Right lung (tissue), 10 donors: ENCODE measurements at places on chromosomes 1 and 21.

- DNase-seq = no peak
These were observed 15.6 kb upstream of the NCMAP start for GRCh38 chr1:24540051-24540905.

GRCh38 chr1:41576206-41576605 lies 91.7 kb upstream of the EDN2 start:
- DNase-seq = no peak

DNA sequence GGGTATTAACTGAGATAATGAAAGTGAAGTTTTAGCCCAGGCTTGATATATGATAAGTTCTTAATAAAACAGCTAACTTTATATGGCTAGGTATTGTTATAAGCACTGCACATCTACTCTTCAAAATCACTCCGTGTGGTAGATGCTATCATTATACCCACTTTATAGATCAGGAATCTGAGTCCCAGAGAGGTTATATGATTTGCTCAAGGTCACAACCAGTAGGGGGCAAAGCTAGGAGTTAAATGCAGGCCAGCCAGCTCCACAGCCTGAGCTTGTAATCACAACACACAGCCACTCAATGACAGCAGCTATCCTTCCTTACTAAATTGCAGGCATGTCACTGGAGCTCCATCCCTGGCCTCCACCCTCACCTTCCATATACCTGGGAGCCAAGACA lies 115.8 kb downstream of the CAPN8 start:
- DNase-seq = no peak

- DNase-seq = no peak
These were observed 6.5 kb upstream of the MAST2 start for GRCh38 chr1:45796946-45797345.

DNA sequence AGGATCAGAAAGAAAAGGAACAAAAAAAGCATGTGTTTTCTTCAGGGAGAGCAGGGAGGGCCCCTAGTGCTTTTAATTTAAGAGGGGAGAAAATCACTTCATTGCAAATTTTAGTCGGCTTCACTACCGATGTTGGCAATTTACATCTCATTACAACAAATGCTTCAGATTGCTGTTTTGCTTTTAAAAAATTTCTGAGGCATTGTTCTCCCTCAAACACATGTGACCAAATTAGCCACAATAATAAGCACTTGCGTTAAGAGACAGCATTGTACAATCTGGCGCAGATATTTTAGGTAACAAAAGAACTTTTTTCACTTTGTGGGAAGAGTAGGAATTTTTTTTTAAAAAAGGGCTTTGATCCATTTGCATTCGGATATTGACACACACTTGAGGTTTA lies 29.8 kb downstream of the BEND5 start:
- DNase-seq = no peak

- DNase-seq = no peak
These were observed 45.5 kb downstream of the TGFB2 start for GRCh38 chr1:218390618-218391017.

GRCh38 chr1:218482683-218483082 lies 137.5 kb downstream of the TGFB2 start:
- no peak for DNase-seq

- no peak for DNase-seq
These were observed 19.4 kb downstream of the TMEM81 start for GRCh38 chr1:205064741-205065316.

- DNase-seq = no peak
These were observed 437.2 kb upstream of the DAB1 start for GRCh38 chr1:57860931-57861565.

- no peak for DNase-seq
These were observed 68.4 kb upstream of the TLR5 start for GRCh38 chr1:223211323-223211985.

GRCh38 chr1:47767741-47768100 lies 229.5 kb downstream of the TRABD2B start:
- DNase-seq = no peak

DNA sequence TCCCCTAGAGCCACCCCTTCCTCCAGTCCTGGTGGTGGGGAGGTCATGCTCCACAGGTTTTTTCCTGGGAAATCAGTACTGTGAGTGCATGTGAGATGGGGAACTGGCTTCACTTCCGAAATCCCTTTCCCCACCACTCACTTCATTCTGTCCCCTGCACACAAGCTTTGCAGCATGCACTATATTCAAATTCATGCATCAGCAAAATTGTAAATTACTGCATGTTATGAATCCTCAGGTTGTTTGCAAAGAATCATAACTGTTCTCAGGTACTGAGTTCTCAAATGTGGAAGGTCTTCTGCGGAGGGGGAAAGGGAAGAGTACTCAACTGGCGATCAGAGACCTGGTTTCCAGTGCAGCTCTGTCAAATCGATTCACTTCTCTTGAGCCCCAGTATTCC lies 42.3 kb downstream of the LHX4 start:
- no peak for DNase-seq

DNA sequence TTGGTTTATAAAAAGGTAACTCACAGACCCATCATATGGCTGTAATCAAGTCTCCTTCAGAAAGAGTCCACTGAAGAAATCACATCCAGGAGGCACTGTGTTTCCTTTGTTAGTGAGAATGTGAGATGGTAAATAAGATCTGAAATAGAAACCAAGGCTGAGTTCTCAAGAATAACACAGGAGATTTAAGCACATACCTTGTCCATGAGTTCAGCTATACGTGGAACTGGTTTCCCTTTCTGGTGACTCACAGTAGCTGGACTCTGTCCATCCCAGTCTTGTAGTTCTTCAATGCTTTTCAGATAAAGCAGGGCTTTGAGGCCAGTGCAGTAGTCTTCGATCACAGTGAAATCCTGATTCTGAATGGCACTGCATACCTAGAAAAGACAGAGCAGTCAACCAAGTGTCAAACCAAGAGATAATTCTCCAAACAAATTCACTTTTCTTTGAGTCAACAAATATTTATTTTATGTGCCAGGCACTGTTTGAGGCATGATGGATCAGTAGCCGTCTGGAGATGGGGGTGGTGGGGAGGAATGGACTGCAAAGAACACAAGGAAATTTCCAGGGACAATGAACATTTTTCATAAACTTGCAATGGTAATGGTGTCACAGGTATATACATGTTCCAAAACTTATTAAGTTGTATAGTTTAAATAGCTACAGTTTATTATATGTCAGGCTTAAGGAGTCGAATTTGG lies 471.4 kb downstream of the PTBP2 start:
- DNase-seq = no peak

GRCh38 chr1:59645893-59646292 lies 168.9 kb upstream of the HOOK1 start:
- DNase-seq = no peak

DNA sequence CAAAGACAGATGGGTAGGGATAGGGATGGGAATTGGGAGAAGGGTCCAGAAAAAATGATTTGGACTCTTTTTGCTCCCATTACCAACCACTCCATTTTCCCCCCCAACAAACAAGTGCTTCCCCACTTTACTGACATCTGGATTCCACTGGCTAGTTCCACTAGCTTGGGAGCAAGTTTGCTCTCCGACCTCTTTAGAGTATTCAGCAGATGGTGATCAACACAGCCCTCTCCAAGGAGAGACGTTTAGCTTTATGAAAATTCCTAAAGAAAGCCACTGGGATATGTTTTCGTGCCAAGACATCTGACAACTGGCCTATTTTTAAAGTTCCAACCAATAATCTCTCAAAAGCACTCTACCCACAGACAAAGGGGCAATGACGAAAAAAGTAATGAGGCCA lies 50.3 kb downstream of the ITPKB start:
- DNase-seq = no peak

- DNase-seq = no peak
These were observed 59.3 kb upstream of the FBXO28 start for GRCh38 chr1:224054611-224055010.

GRCh38 chr21:39593522-39593921 lies 19.2 kb upstream of the B3GALT5 start:
- no peak for DNase-seq

GRCh38 chr1:3004285-3005205 lies 16.7 kb upstream of the ACTRT2 start:
- no peak for DNase-seq

DNA sequence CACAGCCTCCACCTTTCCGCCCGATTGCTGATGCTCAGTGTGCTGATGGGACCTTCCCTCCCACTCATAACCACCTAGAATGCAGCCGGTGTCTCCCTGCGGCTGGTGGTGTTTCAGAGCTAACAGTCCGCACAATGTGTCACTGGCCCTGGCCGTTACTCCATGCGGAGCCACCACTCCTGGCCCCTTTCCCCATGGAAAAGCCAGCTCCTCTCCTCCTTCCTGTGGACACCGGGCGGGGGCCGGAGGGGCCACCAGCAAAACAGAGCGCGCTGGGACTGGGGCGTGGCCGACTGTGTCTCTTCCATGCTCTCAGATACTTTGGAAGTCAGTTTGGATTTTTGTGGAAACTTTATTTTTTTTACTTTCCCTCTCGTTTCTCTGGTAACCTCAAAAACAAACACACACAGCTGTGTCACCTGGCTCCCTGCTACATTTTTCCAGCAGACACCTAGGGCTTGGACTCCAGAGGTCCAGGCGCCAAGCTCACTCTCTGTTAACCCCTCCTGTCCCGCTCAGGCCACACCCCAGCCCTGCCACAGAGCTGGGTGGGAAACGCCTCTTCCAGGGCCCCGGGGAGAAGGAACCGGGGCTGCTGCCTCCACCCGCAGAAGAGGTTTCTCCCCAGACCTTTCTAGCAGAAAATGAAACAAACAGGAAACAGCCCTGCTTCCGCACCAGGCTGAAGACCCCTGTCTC lies 32.5 kb upstream of the COL6A2 start:
- peak; percentile 61 for DNase-seq

- DNase-seq = peak; percentile 88
These were observed at the start of gene SAMD11 for GRCh38 chr1:923131-923990. SAMD11 (plus strand) TSS chr1:923923; CDS start chr1:924432, 509 bp downstream.

DNA sequence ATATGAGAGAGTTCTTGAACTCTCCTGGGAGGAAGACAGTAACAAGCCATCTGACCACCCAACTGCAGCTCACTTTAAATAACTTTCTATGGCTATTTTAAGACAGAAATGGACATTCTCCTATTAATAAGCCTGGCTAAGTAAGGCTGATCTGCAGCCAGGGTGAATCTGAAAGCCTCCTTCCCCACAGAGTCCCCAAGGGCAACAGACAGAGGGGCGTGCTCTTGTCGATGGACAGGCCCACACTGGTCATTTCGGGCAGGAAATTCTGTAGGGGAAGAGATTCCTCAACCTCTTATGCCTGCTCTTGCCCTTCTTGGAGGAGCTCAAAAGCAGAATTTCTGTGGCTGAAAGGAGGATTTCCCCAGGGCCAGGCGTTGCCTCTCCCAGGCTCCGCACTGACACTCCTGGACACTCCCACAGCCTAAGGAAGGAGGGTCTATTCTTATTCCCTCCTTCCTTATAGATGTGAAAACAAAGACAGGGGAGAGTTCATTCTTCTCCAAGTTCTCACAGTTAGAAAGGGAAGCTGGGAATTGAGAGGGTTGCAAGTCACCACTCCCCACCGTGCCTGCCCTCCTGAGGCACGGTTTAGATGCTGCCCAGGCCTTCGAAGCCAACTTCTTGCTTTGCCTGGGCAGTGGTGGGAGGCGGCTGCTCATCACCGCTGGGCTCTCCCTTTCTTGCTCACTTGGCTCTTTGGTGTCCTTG lies 17.9 kb upstream of the KANK4 start:
- no peak for DNase-seq

- DNase-seq = no peak
These were observed 16.6 kb downstream of the EVI5 start for GRCh38 chr1:92768296-92768695.

DNA sequence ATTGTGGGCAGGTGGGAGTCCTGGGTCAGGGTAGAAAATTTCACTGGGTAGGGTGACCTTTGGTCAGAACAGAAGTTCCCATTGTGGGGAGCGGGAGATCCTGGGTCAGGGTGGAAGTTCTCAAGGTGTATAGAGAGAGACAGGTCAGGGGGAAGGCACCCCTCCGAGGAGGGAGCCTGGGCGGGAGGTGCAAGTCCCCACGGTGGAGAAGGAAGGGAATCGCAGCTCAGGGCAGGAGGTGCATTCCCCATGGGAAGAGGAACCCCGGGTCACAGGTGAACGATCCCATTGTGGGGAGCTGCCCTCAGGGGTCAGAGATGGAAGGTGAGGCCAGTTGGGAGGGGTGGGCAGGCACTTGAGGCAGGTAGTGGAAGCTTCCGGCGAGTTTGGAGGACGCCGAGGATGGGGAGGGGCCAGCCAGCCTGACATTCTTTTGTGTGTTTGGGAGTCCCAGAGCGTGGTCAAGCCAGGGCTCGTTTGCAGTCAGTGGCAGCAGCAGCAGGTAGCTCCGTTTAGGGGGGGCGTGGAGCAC lies 637 bp downstream of the LYPLA2 start:
- no peak for DNase-seq

- no peak for DNase-seq
These were observed 161.8 kb downstream of the DYRK1A start for GRCh38 chr21:37528150-37528937.

- no peak for DNase-seq
These were observed 37.3 kb upstream of the RUNX1 start for GRCh38 chr21:35086357-35086756.
